ENCODE measurements at places on chromosomes 2 and 18.

GRCh38 chr2:231411831-231412617, 16.5 kb downstream of the B3GNT7 start:
- DNase-seq = peak; percentile 61

- no peak for DNase-seq
Measured at GRCh38 chr2:131004446-131005209, 88.6 kb downstream of the FAM168B start.

GRCh38 chr2:150006591-150006990, 419.0 kb upstream of the MMADHC start:
- no peak for DNase-seq

DNA sequence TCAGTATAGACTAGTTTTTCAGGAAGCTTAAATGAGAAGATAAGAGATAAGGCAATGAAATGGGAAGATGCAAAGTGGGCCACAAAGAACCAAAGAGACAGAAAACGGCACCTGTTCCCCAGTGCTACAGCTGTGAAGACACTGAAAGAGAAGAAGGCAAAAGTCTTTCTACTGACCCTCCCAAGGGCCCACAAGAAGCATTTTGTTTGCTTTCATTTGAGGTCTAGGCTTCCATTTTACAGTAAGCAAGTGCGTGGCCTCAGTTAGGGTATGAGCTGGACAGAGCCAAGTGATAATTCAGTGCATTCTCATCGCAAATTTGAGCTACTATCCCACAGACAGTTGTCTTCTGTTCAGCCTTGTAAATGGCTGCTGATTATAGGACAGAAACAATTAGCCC, 53.4 kb upstream of the STK17B start:
- no peak for DNase-seq

- DNase-seq = no peak
Measured at GRCh38 chr2:30403592-30404312, 43.3 kb upstream of the LCLAT1 start.

DNA sequence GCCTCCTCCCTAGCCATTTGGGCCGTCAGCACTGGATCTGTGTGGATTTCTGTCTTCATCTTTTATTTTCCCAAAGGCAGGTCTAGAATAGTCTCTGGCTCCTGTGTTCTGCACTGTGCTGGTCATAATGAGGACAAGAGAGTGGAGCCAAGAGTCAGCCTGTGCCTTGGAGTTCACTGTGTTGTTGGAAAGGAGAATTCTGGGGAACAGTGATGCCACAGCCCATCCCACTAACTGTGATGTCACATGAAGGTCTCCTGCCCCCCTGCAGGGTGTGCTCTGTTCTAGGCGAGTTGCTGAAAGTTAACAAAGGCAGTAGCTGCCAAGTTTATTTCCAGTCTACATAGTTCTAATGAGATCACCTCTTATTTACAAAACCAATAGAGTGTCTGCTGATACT, 248.5 kb downstream of the TPGS2 start:
- no peak for DNase-seq

GRCh38 chr2:121342751-121343150, 57.7 kb upstream of the TFCP2L1 start:
- DNase-seq = no peak

GRCh38 chr2:120912101-120912985, 176.7 kb downstream of the GLI2 start:
- no peak for DNase-seq

DNA sequence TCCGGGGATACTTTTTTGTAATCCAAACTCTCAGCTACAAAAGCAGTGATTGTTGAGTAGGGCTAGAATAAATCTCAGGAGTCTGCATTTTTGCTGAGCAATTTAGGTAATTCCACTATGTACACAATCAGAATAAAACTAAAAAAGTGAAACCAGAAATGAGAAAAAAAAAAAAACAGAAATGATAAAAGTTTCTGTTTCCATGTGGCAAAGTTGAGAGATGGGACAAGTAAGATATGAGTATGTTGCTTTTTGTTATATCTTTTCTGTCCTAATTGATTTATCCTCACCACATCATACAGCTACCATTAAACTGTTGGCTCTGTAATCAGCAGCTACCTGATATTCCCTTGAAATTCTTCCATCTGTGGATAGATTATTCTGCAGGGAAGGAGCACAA, 92.7 kb downstream of the VWC2L start:
- no peak for DNase-seq

GRCh38 chr2:191863988-191864387, 17.1 kb upstream of the CAVIN2 start:
- DNase-seq = no peak

DNA sequence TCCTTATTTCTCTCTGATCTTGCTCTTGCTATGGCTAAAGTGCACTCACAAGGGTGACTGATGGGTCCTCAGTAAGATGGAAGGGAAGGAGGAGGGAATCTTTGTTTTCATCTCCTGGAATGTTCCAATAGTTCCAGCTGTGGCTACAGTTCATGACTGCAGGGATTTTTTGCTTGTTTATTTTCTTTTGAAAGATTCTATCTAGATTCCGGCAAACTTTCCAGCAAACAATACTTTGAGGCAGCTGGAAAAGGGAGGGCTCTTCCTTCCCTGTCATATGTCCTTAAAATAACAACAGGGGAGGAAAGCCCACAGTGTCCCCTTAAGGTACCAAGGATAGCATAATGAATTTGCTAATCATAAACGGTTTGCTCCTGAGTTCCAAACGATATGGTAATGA, 111.3 kb upstream of the SLC14A2 start:
- no peak for DNase-seq

DNA sequence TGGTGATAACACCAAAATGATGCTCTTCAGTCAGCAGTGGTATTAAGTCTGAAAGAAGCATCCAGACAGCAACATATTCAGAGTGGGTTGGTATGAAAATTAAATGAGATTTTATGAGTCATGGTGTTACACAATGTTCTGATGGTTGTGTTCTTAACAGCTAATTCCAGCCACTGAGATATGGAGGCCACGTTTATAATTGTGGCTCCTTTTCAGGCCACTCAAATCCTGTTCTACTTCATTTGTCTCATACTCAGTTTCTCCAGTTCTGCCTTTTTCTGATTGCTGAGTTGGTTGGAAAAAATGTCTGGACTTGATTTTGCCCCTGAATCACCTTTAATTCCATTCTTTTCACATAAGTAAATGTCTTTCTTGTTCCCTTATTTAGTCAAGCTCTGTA, 162.7 kb upstream of the COL3A1 start:
- no peak for DNase-seq

DNA sequence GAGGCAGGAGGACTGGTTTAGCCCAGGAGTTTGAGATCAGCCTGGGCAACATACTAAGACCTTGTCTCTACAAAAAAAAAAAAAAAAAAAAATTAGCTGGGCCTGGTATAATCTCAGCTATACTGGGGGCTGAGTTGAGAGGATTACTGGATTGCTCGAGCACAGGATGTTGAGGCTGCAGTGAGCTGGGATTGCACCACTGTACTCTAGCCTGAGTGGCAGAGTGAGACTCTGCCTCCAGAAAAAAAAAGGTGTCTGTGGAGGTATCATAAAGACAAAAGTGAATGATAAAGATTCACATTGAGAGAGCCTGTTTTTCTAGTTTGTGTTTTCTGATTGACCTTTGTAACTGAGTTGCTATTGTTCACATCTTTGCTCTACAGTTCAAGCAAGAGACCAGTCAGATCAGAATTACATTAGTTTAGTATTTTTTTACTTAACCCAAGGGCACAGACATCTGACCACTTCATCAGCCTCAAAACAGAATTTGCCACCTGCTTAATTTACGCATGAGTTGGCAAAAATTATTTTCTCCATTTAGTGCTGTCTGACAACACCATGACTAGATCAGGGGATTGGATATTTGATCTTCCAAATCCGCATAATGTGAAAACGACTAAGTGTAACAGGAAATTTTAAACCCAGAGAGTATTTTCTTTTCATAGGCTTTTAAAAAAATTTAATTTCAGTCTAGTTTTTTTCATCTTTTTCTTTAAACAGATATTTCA, 271.0 kb downstream of the TGIF1 start:
- DNase-seq = no peak

GRCh38 chr2:127715778-127716449, 14.6 kb downstream of the SFT2D3 start:
- no peak for DNase-seq

- DNase-seq = no peak
Measured at GRCh38 chr2:102417946-102418345, 5.0 kb upstream of the IL18RAP start.

DNA sequence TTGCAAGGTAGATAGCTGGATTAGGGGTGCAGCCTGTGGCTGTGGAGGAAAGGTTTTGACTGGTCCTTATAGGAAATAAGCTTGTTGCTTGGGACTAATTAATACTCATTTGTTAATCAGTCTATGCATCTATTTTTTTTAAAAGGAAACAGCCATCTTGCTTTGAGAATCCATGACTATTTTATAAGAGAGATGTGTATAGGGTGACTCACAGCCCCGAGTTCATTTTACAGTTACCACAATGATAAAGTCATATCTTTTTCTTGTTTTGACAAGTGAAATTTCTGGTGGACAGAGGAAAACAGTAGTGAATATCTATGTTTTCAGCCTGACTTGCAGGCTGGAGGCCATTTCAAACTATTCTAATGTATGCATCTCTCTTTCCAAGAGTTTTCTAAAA, 193.5 kb upstream of the CCDC68 start:
- no peak for DNase-seq

- no peak for DNase-seq
Measured at GRCh38 chr2:50343150-50343830, 688.6 kb downstream of the NRXN1 start.

DNA sequence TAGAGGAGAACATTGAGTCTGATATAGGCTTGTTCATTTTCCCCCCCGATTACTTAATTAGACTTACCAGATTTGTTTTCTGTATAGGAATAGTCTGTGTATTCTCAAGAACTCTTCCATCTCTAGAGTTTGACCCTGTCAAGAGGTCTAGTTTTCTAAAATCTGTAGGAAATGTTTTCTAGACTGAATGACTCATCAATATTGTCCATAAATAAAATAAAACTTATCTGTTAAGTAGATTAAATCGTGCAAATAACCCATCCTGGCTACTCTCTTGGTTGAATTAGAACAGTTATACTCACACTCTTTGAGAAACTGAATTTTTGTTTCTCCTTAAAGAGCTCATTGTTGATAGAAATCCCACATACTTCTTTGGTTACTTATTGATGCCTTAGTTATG, 299.2 kb upstream of the CWC22 start:
- DNase-seq = no peak

- DNase-seq = no peak
Measured at GRCh38 chr2:128833664-128834027, 515.0 kb upstream of the HS6ST1 start.

GRCh38 chr2:167140767-167141166, 252.5 kb downstream of the XIRP2 start:
- no peak for DNase-seq

DNA sequence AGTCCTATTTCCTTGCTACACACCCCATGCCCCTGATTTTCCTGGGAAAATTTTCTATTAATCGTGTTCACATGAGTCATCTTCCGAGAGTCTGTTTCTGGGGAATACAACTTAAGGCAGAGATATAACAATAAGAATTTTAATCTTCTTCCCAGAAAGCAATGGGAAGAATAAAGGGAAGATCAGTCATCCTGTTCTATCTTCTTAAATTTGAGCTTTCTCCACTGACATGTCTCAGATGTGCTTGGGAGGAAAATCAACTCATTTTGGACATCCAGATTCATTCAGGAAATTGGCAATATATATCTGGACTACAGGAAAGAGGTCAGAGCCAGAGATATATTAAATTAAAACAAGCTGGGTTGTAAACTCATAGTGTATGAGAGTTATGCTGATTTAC, 62.3 kb upstream of the SPAG16 start:
- DNase-seq = no peak

DNA sequence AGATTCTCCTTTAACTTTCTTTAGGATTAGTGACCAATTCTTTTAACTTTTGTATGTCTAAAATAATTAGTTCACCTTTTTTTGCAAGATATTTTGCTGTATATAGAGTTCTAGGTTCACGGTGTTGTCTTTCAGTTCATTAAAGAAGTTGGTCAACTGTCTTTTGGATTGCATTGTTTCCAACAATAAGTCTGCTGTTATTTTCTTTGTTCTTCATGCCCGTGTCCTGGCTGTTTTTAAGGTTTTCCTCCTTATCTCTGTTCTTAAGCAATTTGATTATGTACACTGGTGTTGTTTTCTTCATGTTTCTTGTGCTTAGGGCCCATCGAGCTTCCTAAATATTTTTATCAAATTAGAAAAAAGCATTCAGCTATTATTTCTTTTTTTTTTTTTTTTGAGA, 54.4 kb downstream of the LBH start:
- no peak for DNase-seq

DNA sequence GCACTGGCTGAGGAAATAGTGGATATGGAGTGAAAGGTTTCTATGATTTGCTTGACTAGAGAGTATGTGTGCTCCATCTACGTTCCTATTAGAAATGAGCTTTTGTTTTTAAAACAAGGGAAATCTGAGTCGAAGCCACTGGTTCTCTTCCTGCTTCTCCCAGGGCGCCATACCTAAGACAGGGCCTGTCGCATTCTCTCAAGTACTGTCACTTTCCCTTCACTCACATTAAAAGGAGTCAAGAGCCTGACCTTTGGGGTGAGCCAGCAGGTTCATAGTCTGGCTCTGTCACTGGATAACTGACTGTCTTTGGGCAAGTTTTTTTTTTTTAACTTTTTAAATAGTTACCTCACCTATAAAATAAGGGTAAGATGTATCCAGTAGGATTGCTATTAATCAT, 121.0 kb downstream of the MAP3K20 start:
- no peak for DNase-seq

- no peak for DNase-seq
Measured at GRCh38 chr18:40867459-40867858, 1087.6 kb upstream of the PIK3C3 start.

DNA sequence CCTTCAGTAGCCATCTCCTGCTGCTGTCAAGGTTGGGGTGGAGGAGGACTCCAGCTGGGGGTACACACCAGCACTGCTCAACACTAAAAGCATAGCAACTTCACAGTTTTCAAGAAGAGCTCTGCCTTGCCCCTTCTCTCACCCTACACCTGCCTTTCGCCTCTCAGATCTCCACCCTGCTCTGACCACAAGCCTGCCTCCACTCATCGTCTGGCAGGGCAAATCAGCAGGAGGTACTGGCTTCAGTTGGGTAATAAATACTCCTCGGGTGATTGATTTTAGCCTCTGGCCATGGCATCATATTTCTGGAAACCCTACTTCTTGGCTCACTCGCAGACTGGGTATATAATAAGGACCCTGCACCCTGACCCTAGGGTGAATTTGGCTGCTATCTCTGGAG, 3.1 kb upstream of the PRKAG3 start:
- DNase-seq = no peak

- no peak for DNase-seq
Measured at GRCh38 chr2:9768388-9768787, 74.9 kb upstream of the TAF1B start.

- DNase-seq = no peak
Measured at GRCh38 chr2:197268786-197269584, 41.6 kb downstream of the ANKRD44 start.

DNA sequence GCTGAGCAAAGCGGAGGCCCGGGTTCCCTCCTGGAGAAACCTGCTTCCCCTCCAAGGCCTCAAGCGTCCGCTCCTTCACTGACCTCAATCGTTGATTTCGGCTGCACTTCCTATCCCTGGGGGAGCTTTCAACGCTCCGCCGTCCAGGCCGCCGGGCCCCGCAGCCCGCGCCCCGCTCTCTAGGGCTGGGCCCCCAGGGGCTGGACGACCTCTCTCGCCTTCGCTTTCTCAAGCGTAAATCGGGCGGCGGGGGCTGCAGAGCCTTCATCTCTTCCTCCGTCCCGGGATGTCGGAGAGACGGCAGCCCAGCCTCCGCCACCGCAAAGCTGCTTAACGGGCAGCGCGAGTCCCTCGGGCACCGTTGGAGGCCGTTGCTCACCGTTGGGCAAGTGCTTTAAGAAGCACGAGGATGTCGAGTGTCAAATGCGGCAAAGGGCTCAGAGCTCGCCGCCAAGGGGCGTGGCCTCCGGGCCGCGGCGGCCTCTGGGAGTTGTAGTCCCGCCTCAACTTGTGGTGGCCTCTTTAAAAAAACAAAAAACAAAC, 8.5 kb downstream of the HES6 start:
- DNase-seq = peak; percentile 79
